AG04450 (cell line): ENCODE measurements at places on chromosomes 3 and 15.

DNA sequence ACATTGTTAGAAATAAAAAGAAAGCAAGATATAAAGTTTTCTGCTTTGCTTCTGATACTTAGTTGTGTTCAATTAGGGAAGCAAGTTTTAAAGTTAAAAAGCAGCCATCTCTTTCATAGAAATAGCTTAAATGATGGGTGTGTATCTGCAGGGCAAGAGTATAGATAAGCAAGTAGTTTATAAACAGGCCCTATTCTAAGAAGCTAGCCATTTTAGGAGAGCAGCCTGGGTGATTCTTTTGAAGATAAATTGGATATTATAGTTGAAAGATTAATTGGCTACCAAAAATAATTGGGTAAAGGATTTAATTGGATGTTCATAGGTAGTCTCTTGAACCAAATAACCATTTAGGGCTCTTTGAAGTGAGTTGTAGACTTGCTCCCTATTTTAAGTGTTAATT is 5.6 kb downstream of the EIF3J start:
- no peak for DNase-seq

- DNase-seq = no peak
Observed at GRCh38 chr3:46416125-46416810, 9.2 kb downstream of the CCRL2 start.

GRCh38 chr3:194985031-194985578 is 285.9 kb downstream of the XXYLT1 start:
- peak; percentile 41 for DNase-seq

DNA sequence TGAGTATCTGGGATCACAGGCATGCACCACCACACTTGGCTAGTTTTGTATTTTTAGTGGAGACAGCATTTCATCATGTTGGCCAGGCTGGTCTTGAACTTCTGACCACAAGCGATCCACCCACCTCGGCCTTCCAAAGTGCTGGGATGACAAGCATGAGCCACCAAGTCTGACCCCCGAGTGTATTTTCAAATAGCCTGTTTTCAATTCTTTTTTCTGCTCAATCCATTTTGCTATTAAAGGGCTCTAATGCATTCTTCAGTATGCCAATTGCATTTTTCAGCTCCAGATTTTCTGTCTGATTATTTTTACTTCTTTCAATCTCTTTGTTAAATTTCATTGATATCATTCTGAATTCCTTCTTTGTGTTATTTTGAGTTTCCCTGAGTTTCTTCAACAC is 5.8 kb downstream of the OR5H6 start:
- no peak for DNase-seq

DNA sequence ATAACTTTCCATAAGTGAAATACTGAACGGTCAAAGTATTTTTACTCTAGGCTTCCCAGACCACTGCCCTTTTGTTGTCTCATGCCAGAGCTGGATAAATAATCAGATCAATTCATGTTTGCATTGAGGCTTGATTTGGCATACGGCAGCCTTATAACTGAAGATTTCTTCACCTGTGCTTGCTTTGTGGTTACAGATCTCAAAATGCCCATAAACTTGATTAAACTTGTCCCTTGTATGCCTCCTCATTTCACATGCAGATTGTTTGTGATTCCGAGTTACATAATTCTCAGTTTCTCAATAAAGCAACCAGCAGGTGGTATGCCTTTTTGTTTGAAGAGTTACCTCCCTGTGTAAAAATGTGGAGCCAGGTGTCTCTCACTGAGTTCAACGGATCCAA is 211.4 kb upstream of the LRIG1 start:
- no peak for DNase-seq

DNA sequence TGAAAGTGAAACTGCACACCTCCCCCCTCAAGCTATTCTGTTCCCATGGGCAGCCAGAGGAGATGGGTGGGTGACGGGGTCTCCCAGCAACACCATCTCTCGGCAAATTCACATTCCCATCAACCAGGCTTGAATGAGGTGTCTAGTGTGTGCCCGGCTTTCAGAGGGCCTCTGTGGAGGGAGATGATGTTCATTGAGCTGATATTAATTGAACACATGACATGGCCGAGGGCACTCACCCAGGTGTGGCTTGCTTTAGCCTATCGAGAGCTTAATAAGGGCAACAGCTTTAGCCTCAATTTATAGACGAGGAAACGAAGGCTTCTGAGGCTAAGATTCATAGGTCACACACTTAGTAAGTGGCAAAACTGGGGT is 288.0 kb downstream of the UACA start:
- DNase-seq = no peak

DNA sequence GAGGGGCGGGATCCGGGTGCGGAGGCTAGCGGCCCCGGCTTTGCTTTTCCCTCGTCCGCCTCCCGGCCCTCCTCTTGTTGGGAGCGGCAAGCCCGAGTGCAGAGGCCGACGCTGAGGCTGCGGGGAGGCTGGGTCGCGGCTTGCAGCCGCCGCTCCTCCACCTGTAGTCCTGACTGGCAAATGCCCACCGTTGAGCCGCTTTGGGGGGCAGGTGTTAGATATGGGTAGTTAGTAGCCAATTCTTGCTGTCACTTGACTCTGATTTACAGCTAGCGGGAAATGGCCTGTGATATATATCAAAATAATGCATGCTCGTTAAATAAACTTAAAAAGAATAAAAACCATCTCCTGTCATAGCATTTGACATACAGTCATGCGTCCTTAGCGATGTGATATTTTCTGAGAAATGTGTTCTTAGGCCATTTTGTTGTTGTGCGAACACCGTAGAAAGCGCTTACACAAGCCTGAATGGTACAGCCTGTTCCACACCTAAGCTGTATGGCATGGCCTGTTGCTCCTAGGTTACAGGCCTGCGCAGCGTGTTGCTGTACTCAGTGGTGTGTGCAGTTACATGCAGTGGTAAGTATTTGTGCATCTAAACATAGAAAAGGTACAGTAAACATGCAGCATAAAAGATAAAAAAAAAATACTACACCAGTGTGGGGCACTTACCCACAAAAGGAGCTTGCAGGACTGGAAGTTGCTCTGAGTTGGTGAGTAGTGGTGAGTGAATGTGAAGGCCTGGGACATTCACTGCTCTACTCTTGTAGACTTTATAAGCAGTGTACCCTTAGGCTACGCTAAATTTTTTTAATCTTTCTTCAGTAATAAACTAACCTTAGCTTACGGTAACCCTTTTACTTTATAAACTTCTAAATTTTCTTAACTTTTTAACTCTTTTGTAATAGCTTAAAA is 873 bp downstream of the CAPN7 start:
- no peak for DNase-seq
